ENCODE measurements at places on chromosomes 12 and 14. TPM values are rescaled to one million over a fixed set of nuclear protein-coding genes. Genes with fewer than 3 reads are reported as not detected.
A peak's percentile ranks its signal among the peaks of the same experiment; 100 is the strongest.

- DNase-seq = peak; percentile 95
Observed at GRCh38 chr14:49512147-49512551, 74.0 kb downstream of the RPS29 start.

Gene MYH6
- not detected for total RNA-seq

Gene STYK1
- total RNA-seq = not detected

Gene MYF6
- under 0.01 TPM for total RNA-seq

Gene KLC1
- total RNA-seq = 219 TPM
